Activated CD4-positive, alpha-beta T cell treated with anti-CD3 and anti-CD28 coated beads, Interleukin-10, Interleukin-2, amounts not matched to agents 100 ng/mL and 50 ng/mL, durations not matched to agents 16 hours and 8 hours (primary cell): ENCODE measurements at places on chromosomes 3 and 15.

DNA sequence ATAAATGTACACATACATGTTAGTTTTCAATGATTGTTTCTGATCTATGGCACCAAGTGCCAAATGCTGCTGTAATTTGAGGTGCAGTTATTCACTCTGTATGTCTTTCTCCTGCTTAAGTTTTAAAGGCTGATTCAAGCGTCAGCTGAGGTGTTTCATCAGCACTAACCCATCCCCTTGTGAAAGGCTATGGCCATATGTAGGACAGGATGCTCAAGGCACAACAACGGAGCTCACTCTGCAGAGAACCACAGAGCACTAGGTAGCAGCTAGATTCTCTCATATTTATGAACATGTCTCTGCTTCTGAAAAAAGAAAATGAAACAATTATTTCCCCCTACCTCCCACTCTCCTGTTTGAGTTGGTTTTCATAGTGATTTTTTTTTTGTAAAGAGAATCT is 340.0 kb upstream of the TMCO5A start:
- no peak for DNase-seq

- DNase-seq: no peak
Observed at GRCh38 chr3:132983143-132983770, 54.9 kb upstream of the TMEM108 start.

GRCh38 chr3:85864896-85865295 is 906.1 kb downstream of the CADM2 start:
- DNase-seq: no peak

GRCh38 chr3:8856721-8857120 is 87.3 kb upstream of the OXTR start:
- DNase-seq: no peak

GRCh38 chr3:9007213-9007612 is 43.9 kb upstream of the RAD18 start:
- no peak for DNase-seq

DNA sequence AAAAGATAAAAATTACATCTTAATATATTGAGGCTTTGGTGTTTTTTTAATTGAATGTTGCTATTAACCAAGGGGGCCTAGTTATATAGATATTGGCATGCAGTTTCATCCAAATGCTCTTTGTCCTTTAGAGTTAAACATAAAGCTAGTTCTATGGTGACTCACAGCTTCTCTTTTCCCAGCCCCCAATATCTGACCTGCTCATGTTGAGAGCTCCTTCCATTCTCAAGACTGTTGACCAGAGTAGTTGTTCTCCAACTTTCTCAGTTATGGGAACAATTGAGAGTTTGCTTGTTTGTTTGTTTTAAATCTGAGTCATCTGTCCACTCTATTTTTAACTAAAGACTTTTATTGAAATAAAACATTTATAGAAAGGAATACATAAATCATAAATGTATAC is 15.8 kb upstream of the RARB start:
- DNase-seq: no peak

DNA sequence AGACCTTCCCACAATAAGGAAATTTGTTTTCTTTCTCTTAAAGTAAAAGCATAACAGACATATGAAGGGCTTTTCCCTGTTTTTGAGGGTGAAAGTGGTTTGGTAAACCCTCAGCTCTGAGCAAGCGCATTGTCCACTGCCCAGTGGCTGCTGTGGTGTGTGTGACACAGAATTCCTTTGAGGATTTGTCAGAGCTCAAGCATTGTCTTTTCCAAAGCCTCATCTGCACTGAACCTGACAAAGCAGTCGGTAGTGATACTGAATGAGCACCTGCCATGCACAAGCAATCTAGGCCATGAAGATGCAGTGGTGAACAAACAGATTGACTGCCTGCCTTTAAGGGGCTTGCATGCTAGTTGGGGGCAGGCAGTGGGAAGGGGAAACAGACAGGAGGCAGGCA is 128.3 kb downstream of the PLCL2 start:
- no peak for DNase-seq

- no peak for DNase-seq
Observed at GRCh38 chr15:40251486-40252140, 12.8 kb downstream of the PAK6 start.

DNA sequence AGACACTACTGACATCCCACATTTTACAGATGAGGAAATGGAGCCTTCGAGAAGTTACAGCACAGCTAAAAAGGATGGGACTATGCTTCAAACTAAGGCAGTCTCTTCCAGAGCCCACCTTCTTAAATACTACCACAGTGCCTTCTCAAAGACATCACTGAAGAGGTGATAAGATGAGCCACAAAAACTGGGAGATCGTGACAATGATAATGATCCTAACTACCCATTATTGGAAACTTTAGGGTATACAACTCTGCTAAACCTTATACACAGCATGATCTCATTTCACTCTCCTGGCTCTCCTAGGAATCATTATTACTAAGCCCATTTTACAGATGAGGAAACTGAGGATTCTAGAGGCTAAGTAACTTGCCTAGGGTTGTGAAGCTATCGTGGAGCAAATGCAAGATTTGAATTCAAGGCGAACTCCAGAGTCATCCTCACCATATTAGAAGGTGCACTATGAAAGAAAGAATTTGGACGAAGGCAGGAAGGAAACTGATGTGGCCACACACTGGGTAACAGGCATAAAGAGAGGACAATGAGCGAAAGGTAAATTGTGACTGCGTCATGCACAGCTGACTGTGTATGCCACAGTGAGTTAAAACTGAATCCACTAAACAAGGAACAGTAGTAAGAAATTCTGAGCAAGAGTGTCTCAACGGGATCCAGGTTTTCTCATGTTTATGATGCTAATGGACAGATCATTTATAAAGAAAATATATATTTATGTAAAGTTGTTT is 55.4 kb downstream of the SUCLG2 start:
- DNase-seq: no peak

DNA sequence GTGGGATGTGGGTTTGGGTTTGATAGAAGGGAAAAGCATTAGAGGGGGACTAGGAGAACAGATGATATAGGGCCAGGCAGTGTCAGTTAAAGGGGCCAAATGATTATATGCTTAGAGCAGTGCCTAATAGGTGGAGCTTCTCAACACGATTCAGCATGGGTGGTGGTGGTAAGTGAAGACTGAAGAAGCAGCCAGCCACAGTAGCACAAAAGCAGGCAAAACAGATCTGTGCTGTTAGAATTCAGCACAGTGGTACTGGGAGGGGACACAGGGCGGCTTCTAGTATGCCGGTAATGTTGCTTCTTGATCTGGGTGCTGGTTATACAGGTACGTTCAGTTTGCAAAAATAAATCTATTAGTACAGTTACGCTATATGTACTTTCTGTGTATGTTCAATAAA is 25.5 kb downstream of the PDE8A start:
- DNase-seq: no peak

DNA sequence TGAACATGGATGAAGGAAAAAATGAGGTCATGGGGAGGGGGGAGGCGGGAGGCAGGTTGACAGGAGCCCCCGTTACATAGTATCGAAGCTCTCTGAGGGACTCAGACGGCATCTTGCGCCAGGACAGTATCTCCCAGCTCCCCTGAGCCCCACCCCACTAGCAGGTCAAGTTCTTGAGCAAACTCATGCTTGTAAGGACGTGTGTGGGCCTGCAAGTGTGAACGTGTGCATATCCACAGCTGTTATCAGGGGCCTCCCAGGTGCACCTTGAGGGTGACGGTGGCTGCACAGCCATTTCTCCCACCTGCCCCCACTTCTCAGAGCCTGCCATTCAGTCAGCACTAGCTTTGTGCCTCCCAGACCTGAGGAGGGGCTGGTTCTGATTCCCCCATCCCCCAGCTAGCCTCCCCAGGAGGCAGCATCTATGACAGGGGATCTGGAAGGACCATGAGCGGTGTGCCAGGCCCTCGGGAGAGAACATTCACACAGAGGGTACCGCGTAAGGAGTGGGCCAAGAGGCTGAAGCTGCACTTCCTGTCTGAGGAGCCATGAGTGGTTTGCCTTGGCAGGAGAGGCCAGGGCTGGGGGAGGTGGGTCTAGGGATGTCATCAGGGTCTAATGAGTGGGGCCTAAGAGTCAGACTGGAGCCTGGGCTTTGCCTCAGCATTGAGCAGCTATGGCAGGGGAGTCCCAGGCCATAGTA is 2.9 kb downstream of the SEMA3F start:
- no peak for DNase-seq

DNA sequence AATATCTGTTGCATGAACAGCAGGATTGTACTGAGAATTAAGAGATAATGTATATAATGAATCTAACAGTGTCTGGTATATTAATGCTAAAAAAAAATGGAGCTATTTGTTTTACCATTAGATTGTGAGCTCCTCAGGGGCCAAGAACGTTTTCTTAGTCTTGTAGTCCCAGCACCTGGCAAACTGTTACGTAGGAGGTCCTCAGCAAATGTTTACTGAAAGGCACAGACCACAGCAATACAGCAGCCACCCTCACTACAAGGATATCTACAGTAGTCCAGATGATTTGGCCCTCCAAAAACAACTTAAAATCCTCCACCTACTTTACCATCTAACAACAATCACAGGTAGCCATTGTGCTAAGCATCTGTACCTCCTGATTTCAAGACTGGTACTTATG is 59.7 kb downstream of the MSL2 start:
- DNase-seq: no peak

GRCh38 chr3:436053-436452 is 239.5 kb downstream of the CHL1 start:
- DNase-seq: no peak

GRCh38 chr3:197906023-197906849 is 43.8 kb upstream of the RPL35A start:
- peak; percentile 95 for DNase-seq

DNA sequence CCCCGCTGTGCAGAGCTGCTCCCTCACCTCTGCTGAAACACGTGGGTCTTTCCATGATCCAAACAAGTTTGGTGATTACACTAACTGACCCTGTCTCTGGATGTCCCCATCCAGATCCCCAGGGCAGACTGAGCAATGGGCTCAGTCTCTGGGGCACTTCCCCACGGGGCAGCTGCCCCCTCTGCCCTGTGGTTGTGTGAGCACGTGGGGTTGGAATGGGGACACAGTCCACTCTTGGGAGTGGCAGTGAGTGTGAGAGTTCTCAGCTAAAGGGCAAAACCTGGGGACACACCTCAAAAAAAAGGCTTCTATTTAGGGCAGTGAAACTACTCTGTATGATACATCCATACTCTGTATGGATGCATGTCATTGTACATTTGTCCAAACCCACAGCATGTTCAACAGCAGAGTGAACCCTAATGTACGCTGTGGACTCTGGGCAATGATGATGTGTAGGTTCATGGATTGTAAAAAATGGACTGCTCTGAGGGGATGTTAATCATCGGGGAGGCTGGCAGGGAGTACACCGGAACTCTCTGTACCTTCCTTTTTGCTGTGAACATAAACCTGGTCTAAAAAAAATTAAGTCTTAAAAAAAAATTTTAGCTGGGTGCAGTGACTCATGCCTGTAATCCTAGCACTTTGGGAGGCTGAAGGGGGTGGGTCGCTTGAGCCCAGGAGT is 49.9 kb upstream of the BLM start:
- no peak for DNase-seq

DNA sequence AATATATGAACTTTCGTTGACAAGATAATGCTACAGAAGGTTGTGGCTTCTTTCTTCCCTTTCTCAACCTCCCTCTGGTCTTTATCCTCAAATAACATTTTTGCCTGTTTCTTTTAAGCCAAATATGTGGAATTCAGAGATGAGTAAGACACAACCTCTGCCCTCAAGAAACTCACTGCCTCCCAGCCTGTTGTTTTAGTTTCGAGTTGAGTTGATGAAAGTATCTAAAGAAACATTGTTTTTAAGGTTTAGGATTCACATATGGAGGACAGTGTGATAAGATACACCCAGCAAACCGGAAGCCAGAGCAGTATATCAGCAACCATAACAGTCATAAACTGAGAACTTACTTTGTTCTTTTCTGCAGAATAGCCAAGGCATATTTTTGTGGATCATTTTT is 218.6 kb downstream of the THSD4 start:
- DNase-seq: peak; percentile 58

DNA sequence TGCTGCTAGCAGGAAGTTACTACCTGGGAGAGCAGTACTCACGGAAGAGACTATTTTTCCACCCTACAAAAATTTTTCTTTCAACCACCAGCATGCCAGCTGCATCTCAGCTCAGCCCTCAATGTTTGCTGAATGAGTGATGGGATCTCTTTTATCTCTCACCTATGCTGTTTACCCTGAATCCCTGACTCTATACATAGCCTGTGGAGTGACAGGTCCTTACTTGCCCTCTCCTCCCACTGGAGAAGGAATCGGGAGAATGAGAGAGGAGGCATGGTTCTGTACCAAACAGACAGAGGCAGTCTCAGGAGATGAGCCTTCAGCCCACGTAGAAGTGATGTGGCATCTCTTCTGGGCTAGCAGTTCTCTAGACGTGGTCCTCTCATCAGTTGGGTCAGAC is 6.7 kb upstream of the DGKG start:
- no peak for DNase-seq

DNA sequence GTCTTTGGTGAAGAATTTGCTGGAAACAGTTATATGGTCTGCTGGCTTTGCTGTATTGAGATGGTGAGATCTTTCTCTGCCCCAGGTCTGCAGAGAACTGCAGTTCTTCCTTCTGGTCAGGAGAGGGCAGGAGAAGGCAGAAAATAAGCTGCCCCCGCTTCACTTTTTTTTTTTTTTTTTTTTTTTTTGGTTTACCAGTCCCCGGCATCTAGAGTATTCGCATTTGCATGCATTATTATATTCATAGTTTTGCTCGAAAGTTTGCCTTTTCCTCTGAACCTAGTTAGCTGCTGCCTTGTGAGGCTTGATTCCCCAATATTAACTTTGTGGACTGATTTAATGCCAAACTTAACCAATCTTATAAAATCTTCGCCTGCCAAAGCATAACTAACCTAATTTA is 10.6 kb upstream of the PARL start:
- DNase-seq: peak; percentile 66

GRCh38 chr3:195150181-195151118 is 120.5 kb downstream of the XXYLT1 start:
- DNase-seq: peak; percentile 27

- DNase-seq: no peak
Observed at GRCh38 chr15:28192772-28193171, 93.7 kb upstream of the OCA2 start.

DNA sequence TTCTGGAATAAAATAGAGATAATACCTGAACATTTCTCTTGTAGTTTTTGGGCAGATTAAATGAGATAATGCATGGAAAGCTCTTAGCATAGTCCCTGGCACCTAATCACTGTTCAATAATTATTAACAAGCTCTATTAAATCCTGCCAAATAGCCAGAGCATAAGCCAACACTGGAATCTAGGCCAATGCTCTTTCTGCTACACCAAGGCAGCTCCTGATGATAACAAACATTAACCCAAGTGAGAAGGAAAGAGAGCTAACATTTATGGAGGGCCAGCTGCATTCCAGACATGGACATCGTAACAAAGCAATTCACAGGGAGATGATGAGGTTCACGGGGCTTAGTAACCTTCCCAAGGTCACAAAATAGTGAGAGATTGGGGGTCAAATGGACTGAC is 23.3 kb downstream of the LARP6 start:
- no peak for DNase-seq
